ENCODE measurements at places on chromosomes 2 and 18. TPM values are rescaled to one million over a fixed set of nuclear protein-coding genes. Genes with fewer than 3 reads are reported as not detected.

The MOCOS gene
- 12.1 TPM for total RNA-seq

The TFCP2L1 gene
- total RNA-seq = 8.4 TPM

- no peak for DNase-seq
Measured at GRCh38 chr2:203870941-203871340, 3.4 kb downstream of the CTLA4 start.

- no peak for DNase-seq
Measured at GRCh38 chr2:34011684-34012083, 412.6 kb upstream of the FAM98A start.

Data from HCT116 (cell line).